PC-3 (cell line): ENCODE measurements at places on chromosomes 5 and 9.

DNA sequence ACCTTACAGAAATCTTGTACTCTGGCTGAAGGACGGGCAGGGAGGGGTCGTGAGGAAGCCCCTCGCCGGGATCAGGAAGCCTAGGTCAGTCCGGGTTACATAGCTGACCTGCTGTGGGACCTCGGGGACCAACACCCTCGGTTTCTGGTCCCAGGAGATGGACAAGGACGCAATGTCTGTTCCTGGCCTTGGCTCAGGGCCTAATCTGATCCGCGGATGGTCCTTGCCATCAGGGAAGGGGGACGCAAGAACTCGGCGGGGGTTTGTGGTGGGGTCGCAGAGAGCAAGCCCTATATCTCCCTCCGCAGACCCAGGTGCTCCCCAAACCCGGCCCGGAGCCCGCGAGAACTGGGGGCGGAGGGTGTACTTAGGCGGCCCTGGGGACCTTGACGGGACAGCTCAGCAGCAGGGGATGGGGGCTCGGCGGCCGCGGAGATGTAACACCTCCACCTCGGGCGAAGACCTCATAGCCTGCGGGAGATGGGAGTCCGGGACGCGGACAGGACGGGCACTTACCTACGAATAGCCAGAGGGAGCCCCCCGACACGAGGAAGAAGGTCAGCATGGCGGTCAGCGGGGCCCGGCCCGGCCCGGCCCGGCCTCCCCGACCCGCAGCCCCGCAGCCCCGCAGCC lies 353 bp downstream of the ACSL6 start:
- no peak for DNase-seq

DNA sequence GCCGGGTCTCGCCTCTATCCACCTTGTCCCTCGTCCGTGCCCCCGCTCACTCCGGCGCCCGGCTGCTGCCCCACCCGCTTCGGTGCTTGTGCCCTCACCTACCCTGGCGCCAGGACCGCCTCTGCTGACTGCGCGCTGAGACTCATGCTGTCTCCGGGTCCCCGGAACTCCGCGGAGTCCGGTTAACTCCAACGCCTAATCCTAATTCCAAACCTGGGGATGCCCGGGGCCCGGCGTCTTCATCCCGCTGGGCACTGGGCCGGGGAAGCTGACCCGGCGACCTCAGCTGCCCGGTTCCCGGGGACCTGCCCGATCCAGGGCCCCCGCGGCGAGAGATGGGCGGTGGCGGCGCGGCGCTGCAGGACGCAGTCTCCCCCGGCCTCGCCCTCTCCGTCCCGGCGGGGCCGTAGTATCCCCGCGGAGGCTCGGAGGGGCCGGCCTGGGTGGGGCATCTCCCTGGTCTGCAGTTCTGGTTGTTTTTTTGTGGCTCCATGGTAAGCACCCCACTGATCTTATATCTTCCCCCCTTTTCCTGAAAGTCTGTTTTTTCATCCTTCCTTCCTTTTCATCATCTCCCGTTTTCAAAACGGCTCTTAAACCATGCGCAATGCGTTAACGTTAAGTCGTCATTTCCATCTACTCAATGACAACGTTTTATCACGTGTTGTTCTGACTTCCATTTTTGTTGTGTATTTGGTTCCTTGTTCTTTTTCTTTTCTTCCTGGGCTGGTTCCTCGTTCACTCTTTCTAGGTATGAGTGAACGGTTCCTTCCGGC lies 41.1 kb upstream of the PLEKHG4B start:
- DNase-seq = no peak

DNA sequence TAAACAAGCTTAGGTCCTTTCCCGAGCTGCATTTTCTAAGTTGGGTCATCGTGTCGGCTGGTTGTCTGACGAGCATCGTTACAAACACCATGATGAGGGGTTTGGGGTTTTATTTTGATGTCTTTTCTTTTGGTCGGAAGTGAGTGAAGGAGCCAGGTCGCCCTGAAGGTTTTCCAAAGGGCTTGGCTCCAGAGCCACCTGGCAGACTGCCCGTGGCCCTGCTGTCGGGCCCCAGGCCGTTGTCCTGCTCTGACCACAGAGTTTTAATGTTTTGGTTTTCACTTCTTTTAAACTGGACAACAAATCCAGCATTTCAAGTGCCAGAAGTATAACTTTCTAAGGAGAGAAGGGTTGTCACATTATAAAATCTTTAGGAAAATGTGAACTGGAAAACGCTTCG lies 42.3 kb downstream of the TENT4A start:
- no peak for DNase-seq

DNA sequence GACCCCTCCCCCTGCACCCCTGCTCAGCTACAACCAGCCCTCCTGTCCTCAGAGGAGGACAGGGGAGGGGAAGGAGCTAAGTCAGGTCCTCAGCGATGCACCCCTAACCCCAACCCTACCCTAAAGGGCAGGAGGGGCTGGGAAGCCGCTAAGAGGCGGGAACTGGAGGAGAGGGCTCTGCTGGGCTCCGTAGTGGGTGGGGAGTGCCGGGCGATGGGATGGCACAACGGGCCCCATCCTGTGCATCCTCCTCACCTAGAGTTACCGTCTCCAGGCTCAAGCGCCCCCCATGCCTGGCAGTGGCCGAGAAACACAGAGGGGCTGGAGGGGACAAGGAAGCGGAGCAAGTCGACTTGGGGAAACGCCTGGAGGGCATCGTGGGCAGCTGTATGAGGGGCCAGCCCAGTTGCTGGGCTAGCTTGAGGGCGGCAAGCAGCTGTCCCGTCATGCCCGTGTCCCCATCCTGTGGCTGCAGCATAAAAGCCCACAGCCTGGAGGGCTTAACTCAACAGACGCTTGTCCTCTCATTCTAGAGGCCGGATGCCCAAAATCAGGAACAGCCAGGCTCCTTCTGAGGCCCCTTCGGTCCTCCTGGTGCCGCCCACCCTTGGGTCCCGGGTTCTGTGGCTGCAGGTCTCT lies 23.0 kb upstream of the UBAC1 start:
- DNase-seq = no peak

- DNase-seq = peak; percentile 5
Observed at GRCh38 chr5:144332265-144332664, 161.6 kb downstream of the KCTD16 start.

DNA sequence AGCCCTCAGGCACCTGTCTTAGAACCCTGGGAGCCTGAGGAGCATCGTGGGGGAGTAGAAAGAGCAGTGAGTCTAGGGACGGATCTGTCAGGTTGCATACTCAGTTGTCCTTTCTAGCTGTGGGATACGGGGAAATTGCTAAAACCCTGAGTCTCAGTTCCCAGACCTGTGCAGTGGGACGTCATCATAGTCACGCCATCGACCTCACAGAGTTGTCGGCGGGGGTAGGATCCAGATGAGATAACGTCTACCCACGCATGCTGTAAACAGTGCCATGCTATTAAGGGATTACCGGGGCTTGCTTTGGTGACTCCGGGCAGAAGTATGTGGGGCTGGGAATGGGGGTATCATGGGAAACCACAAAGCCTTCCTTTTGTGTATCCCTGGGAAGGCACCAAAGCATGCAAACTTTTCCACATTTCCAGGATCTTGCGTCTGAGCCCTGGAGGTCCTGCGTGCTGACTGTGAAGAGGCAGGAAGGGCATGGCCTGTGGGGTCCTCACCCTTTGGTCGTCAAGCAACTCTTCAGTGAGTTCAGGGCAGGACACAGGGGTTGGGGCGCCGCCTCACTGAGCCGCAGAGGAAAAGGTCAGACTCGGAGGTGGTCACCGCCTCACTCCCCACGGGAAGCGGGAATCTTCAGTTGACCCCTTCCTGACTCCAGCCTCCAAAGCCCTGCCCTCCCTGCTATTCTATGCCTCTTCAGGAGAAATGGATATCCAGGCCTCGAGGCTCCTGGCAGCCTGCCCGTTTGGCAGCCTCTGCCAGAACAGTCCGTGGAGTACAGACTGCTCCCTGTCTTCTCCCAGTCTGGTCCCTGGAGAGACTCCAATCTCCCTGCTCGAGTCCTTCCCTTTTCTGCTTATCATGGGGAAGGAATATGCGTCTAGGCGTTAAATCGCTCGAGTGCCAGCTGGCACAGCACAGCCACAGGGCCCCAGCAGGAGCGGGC lies 186.8 kb upstream of the KLF9 start:
- peak; percentile 22 for DNase-seq

DNA sequence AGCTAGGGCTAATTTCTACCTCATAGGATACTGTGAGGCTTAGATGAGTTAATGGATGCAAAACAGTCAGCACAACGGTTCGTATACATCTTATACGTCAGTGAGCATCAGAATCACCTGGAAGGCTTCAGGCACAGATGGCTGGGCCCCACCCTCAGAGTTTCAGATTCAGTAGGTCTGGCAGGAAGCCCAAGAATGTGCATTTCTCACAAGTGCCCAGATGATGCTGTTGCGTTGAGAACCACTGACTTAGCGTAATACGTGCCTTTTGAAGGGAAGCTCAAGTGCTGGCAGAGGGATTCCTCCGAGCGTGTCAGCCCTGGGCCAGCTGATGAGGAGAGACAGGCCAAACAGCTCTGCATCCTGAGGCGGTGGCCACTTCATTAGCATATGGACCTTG lies 117.1 kb upstream of the WWC1 start:
- no peak for DNase-seq

- DNase-seq = no peak
Observed at GRCh38 chr9:800591-801150, 40.8 kb upstream of the DMRT1 start.

DNA sequence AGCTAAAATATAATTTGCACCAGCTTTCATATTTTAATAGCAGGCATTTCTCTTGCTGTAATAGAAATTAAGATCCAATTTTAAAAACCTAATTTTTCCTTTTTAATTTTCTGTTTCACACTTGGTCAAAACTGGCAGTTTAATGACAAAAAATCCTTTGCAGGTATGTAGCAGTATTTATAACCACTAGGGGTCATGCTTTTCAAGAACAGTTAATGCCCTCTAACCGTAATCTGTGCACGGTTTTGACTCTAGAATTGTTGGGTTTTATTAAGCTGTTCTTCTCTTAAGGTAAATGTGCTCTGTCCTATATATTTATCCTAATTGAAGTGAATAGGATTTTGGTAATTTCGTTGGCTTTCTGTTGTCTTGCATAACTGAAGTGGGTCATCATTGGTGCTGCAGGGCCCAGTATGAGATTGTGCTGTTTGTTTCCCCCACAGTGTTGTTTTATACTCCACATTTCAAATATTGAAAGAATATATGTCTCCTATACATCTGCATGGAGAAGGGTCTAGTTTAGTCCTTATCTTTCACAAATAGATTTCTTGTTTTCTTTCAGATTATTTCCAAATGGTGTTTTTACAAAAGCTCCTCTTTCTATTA lies 107.4 kb downstream of the SCAMP1 start:
- peak; percentile 54 for DNase-seq

DNA sequence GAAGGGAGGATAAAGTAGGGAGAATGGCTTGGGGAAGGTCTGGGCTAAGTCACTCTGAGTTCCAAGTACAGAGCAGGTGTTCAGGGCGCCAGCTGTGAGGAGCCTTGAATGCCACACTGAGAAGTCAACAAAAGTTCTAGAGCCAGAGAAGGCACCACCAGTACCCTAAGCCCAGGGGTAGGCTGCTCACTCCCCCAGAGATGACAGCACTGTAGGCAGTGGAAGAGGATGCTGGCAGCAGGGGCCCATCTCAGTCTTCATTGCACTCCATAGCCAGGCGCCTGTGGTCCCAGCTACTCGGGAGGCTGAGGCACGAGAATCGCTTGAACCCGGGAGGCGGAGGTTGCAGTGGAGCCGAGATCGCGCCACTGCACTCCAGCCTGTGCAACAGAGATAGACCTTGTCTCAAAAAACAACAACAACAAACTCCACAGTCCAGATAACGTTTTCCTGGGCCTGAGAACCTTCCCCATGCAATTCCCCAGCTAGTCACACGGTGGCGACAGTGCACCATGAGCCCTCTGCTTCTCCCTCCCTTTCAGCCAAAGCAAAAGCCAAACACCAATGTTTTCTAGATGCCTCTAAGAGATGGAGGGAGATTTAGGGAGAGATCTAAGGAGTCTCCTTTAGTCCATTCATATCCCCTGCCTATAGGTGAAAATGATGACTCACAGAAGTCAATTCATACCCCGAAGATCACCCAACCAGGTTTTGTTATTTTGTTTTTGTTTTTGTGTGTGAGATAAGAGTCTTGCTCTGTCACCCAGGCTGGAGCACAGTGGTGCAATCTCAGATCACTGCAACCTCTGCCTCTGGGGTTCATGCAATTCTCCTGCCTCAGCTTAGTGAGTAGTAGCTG lies 19.8 kb upstream of the NSD1 start:
- DNase-seq = peak; percentile 89

DNA sequence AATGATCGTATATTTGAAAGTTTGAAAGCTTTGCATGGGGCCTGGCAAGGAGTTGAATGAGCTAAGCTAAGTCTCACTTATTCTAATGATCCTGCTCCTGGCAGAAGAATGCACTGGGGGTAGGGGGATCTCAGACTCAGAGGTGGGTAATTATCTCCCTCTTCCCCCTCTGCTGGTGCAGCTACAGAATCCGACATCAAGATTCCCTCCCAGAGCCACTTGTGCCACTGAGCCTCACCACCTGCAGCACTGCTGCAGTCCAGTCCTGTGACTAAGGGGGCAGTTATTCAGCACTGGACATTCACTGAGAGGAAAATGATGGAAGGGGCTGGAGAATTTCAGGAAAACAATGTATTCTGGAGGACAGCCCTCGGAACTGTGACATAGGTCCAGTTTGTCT lies 205.8 kb downstream of the DEPDC1B start:
- DNase-seq = no peak

DNA sequence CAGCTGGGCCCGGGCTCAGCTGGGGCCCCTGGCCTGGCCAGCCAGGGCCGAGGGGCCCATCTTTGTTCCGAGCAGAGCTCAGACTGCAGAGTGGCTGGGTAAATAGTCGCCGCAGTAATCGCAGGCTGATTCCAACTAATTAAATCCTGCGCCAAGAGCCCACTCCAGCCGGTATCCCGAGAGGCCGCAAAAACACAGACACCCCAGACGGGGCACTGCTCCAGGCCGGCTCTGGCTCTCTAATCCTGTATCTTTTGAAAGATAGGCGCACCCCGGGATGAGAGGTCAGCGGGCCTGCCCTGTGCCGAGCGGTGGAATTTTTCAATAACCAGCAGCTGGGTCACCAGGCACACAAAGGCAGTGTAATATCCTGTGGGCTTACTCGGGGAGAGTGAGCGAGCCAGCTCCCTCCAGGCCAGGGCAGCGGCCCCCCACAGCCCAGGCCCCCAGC lies 57.7 kb downstream of the LMX1B start:
- DNase-seq = no peak

DNA sequence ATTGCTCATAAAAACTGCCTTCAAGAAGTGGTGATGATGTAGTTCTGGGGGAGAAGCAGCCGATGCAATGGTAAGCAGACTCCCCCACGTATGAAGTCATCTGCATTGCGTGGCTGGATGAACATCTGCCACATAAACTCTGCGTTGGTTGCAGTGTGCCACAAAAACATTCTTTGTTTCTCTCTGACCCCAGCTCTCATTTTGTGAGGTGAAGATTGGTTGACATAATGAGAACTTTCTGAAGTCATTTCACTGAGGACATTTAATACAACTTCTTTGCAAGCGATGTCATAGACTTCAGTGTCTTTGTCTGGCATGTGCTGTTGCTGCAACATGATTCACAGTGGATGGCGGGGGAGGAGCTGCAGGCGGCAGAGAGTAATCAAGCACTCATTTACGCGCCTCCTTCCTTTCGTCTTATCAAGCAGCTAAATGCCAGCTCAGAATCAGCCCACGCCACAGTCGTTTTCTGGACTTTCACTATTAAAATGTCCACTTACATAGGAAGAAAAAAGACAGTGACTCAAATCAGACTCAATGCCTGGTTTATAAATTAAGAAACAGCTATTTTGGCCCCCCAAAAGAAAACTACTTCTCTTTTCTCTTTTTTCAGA lies 91.5 kb upstream of the NFIL3 start:
- peak; percentile 11 for DNase-seq
